CD8-positive, alpha-beta T cell (primary cell): ENCODE measurements at places on chromosomes 6 and 20.

DNA sequence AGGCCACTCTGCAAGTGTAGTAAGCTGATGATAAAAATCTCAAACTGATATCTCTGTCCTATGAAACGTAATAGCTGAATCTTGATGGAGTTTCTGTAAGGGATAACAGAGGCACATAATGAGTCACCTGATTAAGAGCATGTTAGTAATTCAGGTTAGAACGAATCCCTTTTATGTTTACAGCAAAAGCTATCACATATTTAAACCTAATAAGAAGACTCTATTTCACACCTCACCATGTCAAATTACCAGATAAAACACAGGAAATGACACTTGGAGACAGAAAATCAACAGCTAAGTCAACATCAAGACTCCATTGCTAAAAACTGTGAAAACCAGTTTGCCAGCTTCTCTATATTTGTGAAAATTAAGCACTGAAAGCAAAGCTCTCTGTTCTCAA lies 11.8 kb downstream of the CST7 start:
- no peak for DNase-seq

GRCh38 chr6:15044146-15044882 lies 201.6 kb upstream of the JARID2 start:
- DNase-seq, result no peak

DNA sequence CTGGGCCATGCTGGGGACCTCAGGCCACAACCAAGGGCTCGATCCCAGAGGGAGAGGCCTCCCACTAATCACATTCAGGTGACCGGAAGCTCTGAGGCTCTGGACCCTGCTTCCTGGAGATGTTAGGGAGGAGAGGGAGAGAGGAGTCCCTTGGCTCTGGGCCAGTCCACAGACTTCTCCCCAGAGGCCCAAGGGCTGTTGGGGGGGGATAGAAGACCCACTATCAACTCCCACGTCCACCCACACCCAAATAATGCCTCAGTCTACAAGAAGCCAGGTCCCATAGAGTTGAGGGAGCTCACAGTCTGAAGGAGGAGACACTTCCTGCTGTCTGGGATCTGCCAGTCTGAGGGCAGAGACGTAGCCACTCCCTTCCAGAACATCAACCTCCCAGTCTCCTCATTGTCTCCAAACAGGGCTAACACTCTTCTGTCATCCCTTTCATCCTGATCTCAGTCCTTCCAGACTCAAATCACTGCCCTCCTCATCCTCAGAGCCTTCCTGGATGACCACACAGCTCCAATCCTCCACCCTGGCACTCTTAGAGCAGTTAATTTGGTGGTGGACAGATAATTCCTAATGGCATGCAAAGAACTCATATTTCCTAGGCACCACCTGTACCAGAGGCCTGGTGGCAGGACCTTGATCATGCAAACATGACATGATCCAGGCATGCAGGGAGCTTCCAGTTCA lies 69.9 kb downstream of the MRPL14 start:
- no peak for DNase-seq

DNA sequence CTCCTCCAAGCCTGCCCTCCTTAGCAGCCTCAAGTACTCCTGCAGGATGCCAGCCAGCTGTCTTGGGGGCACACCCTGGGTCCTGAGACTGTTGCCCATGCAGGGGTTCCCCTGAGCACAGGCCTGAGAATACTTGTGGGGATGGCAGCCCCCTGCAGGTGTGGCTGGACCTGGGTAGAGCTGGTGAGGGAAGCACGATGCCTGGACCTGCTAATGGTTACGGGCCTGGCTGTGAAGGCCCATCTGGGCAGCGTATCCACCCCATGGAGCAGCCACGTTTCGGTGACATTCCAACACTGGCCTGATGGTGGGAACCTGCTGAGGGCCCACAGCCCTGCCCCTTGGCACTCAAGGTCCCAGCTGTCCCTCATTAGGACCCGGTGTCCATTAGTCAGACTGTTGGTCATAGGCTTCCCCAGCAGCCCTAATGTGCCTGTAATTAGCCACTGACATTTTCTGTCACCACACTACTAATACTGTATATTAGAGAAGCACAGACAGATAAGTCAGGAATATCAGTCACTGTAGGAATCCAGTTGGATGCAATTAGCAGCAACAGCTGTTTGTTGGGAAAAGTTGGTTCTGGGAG lies 20.3 kb downstream of the CCDC167 start:
- no peak for DNase-seq

GRCh38 chr6:118712969-118713368 lies 61.6 kb upstream of the CEP85L start:
- no peak for DNase-seq

DNA sequence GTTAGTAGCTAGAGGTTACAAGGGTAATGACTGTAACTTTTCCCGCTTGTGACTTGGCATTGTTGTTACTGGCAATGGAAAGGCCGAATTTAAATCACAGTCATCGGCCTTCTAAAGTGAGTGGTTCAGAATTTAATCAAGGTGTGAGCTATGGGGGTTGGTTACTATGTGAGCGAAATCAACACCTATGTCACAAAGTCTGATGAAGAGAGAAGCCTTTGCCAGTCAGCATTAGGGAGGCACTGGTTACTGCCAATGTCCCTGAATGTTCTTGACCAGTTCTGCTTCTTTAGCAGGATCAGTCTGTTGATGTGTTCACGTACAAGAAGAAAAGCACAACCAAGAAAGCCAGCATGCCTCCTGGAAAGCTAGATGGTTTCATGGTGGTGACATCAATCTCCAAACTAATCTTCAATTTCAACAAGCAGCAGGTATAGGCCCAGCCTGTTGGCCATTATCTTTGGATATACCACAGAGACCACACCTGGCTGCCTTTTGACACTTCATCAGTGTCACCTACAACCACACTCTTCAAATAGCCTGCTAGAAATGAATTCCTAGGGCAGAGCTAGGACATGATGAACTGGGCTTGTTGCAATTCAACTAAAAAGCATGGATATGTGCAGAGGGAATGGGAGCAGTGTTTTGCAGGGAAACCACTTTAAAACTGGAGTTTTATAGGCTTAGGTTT lies 17.2 kb downstream of the SAMD5 start:
- no peak for DNase-seq

DNA sequence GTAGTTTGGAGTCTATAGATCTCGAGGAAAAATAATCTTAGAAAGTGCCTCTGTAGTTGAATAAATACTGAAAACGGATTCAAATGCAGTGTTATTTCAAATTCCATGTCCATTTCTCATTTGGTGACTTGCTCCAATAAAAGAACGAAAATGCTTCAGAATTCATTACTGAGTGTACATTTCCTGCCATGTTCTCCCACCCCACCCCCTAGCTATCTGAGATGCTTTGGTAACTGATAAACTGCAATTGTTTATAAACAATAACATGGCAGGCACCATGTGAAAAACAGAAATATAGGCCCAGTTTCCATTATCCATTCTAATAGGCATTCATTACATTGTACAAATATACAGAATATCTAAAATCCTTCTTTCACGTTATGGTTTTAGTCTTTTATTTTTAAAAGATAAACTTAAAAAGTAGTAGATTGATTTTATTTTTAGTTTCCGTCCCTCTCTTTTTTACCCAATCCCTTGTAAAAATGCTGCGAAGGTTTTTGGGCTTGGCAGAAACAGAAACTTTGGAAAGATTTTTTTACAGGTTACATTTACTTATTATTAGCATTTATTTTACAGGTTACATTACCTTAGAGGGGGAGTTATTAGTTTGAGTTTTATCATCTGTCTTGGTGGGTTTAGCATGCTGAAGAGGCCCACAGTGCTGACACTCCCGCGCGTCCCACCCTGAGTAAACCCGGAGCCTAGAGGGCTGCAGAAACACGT lies 1.5 kb downstream of the FAM162B start:
- DNase-seq, result no peak

- no peak for DNase-seq
Measured at GRCh38 chr6:143701349-143702234, 23.8 kb downstream of the PHACTR2 start.

DNA sequence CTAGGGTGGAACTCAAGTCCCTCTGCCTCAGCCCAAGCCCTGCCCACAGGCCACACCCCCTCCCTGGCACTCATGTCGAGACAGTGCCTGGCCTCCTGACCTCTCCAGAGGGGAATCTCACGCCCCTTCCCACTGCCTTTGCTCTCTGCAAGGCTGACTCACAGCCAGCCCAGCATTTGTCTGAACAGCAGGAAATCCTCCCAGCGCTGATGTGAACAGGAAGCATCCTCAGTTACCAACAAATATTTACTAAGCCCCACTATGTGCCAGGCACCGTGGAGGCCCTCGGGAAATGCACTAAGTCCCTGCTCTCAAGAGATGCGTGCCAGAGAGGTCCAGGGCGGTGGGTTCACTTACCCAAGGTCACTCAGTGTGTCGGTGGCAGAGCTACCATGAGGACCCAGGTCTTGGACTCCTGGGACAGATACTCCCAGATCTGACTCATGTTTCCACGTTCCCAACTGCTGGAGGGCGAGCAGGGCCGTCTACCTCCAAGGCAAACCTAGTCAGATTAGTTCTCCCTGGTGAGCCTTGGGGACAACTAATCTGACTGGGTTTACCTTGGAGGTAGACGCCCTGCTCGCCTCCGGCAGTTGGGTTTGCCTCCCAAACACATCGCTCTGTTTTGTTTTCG lies 7.8 kb downstream of the ADA start:
- peak; percentile 60 for DNase-seq

DNA sequence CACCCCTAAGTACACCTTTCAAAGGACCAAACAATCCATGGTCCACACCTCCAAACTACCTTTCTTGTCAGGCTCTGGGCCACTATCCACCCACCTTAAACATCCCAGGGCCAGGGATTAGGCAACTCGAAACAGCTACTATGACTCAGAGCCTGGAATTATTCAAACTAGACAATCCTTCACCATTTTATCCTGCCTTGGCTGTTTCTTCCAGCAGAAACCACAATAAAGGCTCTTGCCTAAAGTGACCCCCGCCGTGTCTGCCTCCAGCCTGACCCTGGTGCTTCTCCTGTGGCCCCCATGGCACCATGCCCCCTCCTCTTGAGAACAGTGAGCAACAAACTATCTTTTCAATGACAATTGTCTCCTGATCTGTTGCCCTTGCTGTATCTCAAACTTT lies 195.5 kb downstream of the EPM2A start:
- no peak for DNase-seq

DNA sequence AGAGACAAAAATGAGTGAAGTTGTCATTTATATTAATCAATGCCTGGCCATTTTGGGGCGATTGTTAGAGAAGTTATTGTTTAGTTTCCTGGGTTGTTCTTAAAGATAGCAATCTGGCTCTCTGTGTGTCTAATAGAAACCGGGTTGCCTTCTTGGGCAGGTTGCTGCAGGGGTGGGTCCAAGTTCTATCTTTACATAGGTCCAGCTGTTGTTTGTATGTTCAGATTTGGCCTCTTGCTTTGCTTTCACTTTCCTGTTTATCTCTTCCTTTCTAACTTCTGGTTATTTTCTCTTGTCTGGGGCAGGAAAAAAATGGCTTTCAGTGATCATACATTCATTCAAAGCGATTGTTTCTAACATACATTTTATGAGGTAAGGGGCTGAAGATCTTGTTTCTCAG lies 128.4 kb upstream of the NOX3 start:
- DNase-seq, result no peak

GRCh38 chr6:163728442-163729126 lies 314.1 kb downstream of the QKI start:
- no peak for DNase-seq

GRCh38 chr6:109051301-109052017 lies 43.2 kb downstream of the SESN1 start:
- DNase-seq, result no peak

- no peak for DNase-seq
Measured at GRCh38 chr6:167279766-167280446, 11.2 kb upstream of the UNC93A start.

- DNase-seq, result no peak
Measured at GRCh38 chr6:97133067-97133466, 149.9 kb downstream of the MMS22L start.

DNA sequence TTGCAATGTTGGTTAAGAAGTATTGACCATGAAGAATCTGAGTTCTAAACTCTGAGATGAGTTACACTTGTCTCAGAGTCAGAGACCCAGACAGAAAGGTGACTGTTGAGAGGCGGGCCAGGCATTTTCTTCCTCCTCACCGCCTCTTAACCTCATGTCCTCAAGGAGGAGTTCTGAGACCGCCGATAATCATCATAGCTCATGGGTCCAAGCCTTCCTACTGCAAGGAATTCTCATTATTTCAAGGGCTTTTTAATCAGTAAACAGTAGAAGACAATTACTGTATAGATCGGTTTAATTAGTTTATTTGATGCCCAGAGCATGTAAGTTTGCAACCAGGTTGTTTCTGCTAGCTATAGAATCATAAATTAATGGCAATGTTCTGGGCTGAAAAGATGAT lies 382.4 kb upstream of the MMS22L start:
- DNase-seq, result no peak
